ENCODE measurements at places on chromosomes 6 and 20.

DNA sequence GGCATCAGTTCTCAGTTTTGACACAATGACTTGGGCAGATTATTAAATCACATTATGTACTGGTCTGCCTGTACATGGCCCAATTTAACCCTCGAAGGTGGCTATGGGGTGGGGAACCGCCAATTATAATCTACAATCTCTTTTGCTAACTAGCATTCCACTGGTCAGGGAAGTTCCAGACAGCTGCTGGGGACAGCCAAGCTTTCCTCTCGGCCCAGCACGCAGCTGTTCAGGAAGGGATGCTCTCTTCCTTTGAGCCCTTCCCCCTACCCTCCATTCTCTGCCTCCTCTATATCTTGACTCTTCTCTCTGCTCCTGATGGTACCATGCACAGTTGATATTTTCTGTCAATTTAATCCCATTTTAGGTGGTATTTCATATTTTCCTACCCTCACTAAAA, 233.5 kb upstream of the AGPAT4 start:
- no peak for DNase-seq

DNA sequence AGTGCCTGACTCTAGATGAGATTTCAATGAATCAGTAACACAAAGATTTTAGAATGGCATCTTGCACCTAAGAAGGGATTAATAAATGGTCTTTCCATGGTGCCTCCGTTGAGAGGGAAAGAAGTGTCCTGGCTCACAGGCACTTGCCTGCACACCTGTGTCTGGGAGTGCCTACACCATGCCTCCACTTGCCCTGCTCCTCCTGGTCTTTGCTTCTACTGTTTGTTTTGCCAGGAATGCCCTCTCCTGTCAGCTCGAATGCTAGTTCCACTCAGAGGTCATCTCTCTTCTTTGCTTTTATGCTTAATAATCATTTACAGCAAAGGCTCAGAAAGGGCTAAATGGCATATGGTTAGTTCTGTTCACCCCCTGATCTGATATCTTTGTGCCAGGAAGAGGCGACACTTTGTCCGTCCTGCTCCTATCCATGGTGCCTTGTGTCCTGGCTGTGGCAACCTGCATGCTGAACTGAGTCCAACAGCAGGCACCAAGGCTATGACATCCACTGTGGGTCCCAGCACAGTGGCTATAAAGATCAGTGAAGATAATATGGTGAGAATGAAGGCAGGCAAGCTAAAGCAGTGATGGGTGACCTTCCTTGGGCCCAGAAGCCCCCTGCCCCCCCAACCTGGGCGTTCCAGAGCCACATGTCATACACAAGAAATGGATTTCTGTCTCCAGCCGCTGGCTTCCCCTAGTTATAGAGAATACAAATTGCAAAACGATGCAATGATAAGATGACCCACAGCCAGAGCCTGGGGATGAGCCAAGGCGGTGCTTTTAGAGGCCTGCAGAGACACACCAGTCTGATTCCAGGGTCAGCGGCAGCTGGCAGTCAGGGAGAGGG, 1.4 kb downstream of the C6orf132 start:
- DNase-seq, result no peak

DNA sequence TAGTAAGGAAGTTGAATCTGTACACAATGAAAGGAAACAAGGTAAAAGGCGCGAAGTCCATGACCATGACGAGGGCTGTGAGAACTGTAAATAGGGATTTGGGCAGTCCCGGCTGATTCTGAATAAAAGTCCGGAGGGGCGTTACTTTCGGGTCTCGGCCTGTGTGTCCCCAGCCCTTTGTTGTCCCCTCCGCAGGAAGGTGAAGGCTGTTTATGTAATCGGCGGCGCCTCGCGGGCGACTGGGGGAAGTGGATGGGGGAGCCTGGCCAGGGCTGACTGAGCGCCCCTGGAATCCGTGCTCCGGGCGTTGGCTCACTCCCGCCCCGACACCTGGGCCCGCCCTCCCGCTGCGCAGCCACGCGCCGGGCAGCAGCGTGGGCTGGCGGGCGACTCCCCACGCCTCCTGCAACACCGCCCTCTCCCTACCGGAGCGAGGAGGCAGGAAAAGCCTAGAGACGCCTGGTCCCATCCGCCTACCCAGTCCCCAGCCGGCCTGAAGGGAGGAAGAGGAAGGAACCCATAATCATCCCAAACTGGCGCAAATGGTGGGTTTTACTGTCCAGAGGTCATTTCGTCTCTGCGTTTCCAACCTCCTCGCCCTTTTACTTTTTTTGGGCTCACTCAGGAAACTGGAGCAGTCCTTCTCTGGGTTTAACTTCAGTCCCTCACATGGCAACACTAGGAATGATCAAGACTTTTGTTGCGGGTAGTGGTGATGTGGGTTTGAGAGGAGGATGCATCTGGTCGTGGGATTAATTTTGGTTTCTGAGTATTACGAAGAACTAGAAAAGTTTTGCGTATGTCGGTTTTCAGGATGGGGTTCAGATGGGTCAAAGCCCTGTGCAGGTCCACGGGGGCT, 12.1 kb downstream of the TRIM31 start:
- no peak for DNase-seq

- DNase-seq, result no peak
These were observed 399.5 kb downstream of the QKI start for GRCh38 chr6:163813979-163814493.

DNA sequence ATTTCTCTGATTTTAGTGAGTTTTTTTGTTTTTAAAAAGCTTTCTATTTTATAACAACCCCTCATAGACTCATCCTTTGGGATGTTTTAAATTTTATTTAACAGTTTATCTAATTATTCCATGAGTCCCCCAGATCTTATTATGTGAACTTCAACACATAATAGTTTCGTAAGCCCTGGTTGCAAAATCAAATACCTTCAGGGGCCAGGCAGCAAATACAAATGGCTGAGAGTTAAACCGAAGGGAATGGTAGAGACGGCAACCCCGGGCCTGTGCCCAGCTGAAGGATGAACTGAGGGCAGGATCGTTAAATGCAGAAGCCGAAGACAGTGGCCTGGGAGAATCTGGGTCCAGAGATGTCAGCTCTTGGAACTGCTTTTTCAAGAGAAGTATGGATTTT, 88.4 kb downstream of the RTN4IP1 start:
- no peak for DNase-seq

DNA sequence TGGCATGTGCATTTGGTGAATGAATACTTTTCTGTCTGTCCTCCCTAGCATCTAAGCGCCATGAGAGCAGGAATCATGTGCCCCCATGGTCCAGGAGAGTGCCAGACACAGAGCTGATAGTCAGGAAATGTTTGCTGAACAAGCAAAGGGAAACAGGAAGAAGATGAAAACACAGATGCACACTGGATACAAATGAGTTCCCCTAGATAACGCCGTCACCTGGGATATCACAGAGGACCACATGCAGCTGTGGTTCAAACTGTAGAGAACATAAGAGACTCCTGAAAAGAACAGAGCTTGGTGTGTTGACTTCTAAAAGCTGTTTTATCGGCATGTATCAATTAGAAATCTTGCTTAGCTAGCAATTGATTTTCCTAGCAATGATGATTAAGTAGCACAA, 293.7 kb downstream of the BTBD3 start:
- DNase-seq, result no peak

DNA sequence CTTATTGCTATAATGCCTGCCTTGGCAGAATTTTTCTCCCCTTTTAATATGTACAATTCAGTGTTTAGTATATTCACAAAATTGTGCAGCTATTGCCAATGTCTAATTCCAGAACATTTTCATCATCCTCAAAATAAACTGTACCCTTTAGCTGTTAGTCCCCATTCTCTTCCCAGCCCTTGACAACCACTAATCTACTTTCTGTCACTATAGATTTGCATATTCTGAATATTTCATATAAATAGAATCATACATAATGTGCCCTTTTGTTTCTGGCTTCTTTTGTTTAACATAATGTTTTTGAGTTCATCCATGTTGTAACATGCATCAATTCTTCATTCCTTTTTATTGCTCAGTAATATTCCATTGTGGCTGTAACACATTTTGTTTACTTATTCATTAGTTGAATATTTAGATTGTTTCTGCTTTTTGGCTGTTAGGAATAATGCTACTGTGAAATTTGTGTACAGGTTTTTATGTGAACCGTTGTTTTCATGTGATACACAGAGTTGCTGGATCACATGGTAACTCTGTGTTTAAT, 22.4 kb downstream of the STK4 start:
- DNase-seq, result no peak

DNA sequence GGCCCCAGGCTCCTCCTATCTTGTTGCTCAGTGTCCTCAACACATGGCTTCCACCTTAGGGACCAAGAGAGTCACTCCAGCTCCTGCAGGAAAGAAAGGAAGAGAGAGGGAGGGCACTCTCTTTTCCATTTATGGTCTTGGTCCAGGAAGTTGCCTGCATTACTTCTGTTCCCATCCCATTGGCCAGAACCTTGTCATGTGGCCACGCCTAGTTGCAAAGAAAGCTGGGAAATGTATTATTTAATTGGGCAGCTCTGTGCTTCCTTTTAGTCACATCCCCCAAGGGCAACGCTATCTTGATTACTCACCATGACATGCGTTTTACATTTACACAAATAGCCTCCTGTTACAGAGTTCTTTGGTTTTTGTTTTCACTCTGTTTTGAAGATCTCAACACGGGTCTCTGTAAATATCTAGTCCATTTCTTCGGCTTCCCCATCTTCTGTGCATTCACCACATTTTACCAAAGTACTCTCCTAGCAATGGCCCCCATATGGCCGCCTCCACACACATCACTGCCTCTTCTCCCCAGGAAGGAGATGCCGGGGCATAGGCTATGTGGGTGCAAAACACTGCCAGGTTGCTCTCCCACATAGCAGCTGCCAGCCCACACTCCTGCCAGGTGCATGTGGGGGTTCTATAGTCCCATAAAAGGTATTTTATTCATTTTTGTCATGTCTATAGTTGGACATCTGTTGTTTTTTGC, 35.7 kb upstream of the ZMYND8 start:
- no peak for DNase-seq

DNA sequence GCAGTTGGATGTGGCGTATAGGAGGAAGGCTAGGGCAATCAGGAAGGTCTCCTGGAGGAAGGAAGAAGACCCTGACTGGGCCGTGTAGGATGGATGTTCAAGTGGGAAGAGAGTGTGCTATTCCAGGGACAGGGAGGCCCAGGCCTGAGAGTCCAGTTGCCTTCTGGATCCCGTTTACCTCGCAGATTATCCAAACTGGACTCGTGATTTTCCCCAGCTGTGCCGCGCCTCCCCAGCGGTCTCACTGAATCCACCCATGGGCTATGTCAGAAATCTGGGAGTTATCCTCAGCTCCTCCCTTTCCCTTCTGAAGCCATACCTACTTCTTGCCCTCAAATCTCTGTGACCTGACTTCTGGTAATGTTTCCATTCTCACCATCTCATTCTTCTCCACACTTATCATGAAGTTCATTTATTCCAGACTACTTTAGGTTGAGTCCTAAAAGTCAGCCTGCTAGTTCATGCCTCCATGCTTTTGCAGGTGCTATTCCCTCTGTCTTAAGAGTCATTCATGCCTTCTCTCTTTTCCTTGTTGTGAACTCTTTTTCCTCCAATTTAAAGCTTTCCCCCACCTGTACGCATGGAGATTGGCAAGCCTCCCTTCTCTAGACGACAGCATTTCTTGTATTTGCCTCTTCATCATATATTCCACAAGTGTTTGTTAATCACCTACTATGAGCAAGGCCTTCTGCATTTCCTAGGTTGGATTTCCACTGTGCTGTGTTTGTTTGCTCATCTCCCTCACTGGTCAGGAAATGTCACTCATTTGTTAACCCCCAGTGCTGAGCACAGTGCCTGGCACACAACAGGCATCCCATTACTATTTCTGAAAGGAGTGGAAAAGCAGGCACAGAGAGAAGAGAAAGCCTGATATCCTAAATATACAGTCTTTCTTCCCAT, 2.7 kb downstream of the SDCBP2 start:
- DNase-seq, result no peak

- DNase-seq, result no peak
These were observed 33.0 kb upstream of the SLCO4A1 start for GRCh38 chr20:62609279-62609720.

DNA sequence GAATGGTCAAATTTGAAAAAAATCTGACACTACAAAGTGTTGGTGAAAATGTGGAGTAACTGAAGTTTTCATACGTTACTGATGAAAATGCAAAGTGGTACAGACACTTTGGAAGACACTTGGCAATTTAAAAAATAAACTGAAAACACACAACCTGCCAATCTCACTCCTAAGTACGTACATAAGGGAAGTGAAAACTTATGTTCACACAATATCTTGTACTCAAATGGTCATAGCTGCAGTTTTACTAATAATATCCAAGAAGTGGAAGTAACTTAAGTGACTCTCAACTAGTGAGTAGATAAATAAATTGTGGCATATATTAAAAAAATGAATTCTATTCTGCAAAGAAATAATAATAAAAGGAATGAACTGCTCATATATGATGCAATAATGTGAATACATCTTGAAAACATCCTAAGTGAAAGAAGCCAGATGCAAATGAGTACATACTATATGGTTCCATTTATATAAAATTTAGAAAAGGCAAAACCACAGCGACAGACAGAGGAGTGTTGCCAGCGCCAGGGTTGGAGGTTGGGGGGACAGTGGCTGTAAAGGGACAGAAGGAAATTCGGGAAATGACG, 198.2 kb downstream of the ERMARD start:
- no peak for DNase-seq

DNA sequence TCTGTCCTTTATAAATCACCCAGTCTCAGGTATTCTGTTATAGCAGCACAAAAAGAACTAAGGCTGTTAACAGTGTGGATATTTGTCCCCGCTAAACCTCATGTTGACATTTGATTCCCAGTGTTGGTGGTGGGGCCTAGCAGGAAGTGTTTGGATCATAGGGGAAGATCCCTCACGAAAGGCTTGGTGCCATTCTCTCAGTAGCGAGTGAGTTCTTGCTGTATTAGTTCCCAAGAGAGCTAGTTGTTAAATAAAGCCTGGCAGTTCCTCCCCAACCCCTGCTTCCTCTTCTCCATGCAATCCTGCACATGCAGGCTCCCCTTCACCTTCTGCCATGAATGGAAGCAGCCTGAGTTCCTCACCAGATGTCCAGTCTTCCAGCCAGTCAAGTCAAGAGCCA, 29.8 kb upstream of the ERVFRD-1 start:
- DNase-seq, result no peak

GRCh38 chr6:2183246-2183645, 62.2 kb downstream of the GMDS start:
- no peak for DNase-seq

Data from SHP77 (cell line).